Panc1 (cell line): ENCODE measurements at places on chromosomes 11 and 22.

- DNase-seq, result no peak
Observed at GRCh38 chr11:95082576-95083001, 7.1 kb upstream of the ENDOD1 start.

DNA sequence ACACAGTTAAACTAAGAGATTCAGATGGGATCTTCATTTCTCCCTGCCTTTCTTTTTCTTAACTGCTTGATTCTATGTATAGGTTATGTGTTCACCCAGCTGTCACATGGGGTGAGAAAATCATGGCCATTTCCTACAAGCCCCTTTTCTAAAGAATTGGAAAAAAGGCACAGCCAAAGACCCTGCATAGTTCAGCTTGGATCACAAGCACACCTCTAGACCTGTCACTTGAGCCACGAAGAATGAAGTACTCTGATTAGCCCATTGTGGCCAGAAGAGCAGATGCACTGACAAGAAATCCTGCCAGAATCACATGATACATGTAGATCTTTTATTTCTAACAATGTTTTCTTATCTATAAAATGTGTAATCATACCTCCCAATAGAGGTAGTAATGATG, 69.7 kb downstream of the RAB38 start:
- DNase-seq, result no peak

- no peak for DNase-seq
Observed at GRCh38 chr11:94961255-94961654, 12.1 kb downstream of the CWC15 start.

GRCh38 chr11:48900131-48900800, 83.4 kb downstream of the TRIM51G start:
- DNase-seq, result no peak

DNA sequence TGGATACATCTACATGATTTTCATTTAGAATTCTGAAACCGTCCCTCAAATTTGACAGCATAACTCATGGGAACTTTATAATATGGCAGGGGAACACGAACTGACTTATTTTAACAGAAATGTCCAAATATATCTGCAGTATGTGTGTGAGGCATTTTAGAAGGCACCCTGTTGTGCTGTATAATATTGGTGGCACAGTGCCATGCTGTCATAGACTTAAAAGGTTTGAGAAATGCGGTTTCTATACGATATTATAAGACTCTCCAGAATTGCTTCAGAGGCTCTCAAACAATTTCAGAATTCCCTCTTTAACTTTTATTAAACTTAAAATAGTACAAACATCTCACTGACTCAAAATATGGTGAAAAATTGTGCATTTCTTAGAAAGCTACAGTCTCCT, 181.6 kb downstream of the MSANTD4 start:
- no peak for DNase-seq

DNA sequence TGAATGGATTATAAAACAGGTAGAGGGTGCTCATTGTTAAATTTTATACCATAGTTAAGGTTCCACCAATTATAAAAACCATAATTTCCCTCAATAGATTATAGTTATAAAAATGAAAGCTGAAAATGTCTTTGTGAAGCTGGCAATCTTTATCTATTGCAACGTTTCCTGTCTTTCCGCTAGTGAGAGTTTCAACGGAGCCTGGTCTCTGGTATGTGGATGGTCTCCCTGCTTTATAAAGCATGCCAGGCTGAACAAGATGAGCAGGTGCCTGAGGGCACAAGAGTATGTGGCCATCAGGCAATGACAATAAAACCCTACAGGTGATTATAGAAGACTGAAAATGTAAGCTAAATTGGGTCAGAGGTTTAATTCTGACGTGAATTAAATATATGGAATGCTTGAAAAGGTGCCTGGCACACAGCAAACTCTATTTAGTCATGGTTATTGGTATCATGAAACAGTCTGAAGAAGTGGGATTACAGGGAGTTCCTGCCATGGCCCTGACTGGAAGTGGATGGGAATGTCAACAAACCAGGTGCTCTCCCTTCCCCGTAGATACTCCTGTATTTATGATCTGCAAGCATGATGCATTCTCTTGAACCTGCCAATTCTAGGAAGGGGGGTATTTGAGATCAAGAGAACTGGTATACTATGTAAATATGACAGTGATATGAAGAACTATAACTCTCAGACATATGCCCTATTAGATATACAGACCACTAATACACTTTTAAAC, 115.7 kb downstream of the ENTHD1 start:
- no peak for DNase-seq

- no peak for DNase-seq
Observed at GRCh38 chr11:48093795-48094642, 113.7 kb downstream of the PTPRJ start.

- DNase-seq, result no peak
Observed at GRCh38 chr11:122062763-122063162, 53.3 kb downstream of the BLID start.

DNA sequence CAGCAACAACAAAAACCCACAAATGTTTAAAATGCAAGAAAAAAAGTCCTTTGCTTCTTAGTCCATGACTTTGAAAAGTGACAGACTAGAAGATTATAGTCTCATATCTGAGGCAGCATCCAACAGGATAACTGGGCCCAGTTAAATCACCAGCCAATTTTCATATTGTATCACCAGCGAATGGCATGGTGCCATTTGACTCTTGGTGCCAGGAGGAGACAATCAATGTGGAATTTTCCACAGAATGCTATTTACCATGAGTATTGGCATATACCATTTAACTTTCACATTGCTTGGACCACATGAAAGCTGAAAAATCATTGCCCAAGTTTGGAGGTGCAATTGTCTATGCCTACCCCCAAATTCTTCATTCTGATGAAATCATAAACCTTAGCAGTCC, 255.5 kb downstream of the TENM4 start:
- DNase-seq, result no peak

GRCh38 chr11:79101656-79102055, 339.2 kb downstream of the TENM4 start:
- DNase-seq, result no peak

GRCh38 chr11:112401036-112401769, 140.5 kb upstream of the PLET1 start:
- no peak for DNase-seq

DNA sequence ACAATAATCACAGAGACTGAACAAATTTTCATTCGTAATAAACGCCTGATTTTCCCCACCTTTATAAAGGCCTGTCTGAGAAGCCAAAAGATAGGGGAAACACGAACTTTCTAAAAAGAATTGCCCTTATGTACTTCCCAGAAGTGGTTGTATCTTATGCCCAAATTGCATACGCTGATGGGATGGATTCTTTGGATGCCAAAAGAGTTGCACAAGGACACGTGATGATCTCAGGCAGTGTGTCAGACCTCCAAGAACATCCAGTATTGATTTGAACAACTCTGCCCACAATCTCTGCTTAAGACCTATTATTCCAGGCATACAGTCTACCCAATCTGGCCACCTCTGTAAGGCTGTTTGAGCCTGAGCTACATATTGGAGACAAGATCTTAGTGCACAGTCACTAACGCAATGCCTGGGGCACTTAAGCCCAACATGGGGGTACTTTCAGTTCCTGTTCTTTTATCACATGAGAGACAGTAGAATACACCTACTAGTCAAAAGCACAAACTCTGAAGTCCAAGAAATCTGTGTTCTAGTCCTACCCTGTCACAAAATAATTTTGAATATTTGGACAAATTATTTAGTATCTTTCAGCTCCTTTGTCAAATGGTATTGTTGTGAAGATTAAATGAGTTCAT, 38.9 kb downstream of the OR10A6 start:
- peak; percentile 28 for DNase-seq

DNA sequence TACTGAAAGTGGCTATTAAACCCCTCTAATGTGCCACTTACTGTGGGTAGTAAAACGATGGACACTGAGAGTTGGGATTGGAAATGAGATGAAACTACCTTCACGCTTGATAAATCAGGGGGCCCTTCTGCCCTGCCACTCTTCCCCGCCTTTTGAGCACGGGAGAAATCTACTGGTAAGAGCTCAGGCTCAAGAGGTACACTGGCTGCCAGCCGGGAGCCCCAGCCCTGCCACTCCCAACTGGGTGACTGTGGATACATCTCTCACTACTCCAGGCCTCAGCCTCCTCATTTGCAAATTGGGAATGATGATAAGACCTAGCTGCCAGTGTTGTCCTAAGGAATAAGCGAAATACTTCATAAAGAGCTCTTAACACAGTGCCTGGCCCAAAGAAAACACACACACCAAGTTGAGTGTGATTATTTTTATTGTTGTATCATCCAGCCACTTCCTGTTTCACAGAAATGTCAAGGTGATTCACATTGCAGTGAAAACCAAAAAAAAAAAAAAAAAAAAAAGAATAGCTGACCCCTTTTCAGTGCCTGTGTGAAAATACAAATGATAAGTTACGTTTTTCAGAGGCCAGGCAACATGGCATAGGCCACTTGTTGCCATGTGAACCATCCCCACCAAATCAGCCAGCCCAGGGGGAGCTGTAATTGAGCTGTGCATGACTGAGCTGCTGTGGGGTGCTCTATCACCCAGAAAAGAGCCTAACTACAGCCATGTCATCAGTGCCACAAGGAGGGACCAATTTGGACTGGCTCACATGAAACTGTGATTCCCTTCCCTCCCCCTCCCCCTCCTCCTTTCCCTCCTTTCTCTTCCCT, 4.4 kb upstream of the ZNRD2 start:
- no peak for DNase-seq

DNA sequence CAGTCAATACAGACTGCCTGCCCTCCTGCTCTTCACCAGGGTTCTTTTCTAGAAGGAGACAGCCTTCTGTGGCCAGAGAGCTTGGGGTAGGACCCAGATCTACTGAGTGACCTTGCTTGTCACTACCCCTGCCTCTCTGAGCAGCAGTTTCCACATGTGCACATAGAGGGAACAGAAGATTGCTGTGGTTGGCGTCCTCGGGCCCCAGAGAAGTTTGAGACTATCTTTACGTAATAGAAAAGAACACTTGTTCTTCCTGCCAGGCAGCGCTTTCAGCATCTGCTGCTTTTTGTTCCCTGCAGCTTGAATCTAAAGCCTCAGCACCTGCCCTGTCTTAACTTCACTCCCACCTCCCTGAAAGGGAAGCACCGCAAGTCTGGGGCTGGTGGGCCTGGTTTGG, 1.9 kb upstream of the FKBP2 start:
- no peak for DNase-seq

DNA sequence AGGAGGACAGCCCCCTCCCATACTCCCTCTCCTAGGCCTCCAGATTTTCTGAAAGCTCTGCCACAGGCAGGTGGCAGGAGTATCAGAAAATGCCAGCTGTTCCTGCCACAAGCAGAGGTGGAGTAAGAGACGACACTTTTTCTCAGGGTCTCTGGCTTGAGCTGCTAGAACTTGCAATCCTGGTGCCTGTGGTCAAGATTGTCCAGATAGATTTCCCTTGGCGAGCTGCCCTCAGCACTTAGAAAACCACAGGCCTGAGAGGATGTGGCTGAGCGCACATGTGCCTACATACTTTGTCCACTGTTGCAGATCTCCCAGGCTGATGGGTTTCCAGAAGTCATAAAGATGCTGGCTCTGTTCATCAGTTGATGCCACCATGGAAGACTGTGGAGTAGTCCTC, 65.7 kb upstream of the NAV2 start:
- DNase-seq, result no peak

DNA sequence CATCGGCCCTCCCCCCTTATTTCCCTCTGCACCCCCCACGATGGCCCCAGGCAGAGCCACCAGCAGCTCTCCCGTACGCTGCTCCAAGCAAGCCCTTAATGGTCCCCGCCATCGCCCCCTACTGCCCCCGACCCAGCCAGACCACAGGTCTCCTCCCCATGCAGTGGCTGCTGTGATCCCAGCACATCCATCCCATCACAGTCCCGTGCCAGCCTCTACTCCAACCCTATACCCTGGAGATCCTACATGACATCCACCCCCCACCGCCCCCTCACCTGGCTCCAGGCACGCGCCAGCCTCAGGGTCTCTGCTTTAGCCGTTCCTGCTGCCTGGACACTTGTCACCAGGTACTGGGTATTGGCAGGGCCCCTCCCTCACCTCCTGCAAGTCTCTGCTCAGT, 85.8 kb upstream of the RTL6 start:
- no peak for DNase-seq

GRCh38 chr11:83401506-83402225, 115.5 kb upstream of the CCDC90B start:
- no peak for DNase-seq

GRCh38 chr22:44304911-44305310, 7.8 kb downstream of the SHISAL1 start:
- DNase-seq, result no peak

DNA sequence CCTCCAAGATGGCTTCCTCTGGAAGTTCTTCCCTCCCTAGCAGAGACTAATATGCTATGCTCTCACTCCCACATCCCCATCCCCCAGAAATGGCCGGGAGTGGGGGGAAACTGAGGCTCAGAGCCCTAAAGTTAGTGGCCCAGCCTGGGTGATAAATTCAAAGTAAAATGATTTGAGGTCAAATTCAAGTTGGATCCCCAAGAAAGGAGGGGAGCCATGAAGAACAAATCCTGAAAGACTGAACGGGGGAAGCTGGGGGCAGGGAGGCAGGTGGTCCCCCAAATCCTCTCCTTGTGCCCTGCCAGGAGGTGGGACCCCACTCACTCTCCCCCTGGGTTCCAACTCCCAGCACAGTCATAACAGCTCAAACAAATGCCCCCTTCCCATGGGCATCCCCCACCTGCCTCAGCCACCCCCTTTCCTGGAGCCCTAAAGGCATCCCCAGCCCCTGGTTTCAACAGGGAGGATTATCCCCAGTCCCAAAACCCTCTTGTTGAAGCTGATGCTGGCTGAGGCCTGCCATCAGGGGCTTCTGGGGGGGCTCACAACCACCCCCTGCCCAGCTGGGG, 1.1 kb downstream of the CBX6 start:
- DNase-seq, result no peak

GRCh38 chr11:70078095-70078780, at the start of gene ANO1:
TSS of gene ANO1 (plus strand) at chr11:70078317. CDS start at chr11:70078607, 290 bp downstream.
- no peak for DNase-seq

GRCh38 chr22:49363526-49364230, 464.0 kb downstream of the BRD1 start:
- no peak for DNase-seq

DNA sequence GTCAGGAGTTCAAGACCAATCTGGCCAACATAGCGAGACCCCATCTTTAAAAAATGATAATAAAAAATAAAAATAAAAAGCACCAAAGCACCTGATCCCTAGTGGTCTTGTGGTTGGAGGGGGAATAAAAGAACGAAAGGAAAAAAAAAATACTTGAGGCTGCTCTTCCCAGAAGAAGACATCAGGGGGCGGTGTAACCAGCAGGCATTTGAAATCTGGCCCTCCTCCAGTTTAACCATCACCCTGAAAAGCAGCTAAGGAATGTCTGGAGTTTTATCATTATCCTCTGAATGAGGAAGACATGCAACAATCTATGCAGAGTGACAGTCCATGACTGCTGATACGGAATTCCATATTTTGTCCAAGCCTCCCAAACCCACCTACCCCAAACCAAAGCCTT, 5.6 kb upstream of the KCTD17 start:
- DNase-seq, result no peak

- no peak for DNase-seq
Observed at GRCh38 chr11:9982127-9982795, 311.8 kb downstream of the SBF2 start.
